ENCODE measurements at places on chromosomes 12 and 14.

GRCh38 chr12:7150841-7151240 is 20.7 kb downstream of the CLSTN3 start:
- no peak for DNase-seq

DNA sequence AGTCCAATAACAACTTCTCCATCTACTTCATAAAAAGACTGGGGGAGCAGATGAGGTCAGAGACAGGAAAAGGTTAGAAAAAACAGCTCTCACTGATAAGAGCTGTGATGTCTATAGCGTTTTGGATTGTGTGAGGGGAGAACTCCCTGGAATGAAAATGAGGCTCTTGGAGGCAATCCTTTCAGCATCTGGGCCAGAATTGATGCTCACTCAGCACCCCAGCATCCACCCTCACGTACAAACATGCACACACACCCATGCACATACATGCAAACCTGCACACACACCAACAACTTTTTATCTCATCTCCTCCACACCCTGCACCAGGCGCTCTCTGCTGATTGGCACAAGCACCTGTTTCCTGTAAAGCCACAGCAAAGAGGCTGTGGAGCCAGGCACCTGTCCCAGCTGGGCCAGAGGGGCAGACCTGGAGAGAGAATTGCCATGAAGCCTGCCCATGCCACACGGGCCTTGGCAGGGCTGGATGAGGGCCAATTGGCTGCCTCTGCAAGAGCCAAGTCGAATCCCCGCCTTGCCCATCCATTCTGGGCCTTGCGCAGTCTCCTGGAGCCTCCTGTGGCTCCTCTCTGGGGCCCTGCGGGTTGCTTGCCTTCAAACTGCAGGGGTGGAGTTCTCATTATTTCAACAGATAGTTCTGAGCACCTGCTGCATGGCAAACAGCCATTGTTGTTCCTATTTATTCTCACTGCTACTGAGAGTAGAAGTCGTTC is 53.1 kb downstream of the SYNE3 start:
- no peak for DNase-seq

- peak; percentile 22 for DNase-seq
These were observed 102.0 kb downstream of the EGLN3 start for GRCh38 chr14:33848706-33849454.

DNA sequence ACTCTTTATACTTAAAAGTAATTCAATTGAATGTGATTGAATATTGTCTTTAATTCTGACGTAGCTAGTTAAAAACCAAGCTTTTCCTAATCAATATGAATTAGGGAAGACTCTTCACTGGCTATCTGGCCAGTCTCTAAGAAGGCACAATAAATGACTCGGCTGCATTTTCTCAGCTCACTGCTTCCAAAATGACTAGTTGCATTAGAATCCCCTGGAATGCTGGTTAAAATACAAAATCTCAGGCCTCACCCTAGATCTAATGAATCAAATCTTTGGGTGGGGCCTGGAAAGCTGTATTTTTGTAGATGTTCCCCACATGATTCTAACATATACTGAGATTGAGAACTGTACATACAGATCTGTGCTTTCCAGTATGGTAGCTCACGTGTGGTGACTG is 242.1 kb downstream of the CHST11 start:
- DNase-seq, result peak; percentile 44

DNA sequence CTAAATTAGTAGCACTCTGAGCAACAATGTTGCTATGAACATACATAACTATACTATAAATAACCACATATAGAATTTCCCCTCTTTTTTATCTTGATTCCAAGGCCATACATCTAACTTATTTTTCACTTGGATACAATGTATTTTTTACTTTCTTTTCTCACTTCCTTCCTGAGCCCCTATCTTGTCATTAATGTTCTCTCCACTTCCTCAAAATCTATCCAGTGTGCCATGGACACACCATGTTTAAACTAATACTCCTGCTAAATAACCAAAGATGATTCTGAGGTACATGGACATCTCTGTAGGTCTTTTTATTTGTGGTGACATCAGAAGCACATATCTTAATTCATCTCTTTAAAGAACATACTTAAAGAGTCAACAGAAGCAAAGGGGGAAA is 251.2 kb downstream of the C12orf42 start:
- no peak for DNase-seq

DNA sequence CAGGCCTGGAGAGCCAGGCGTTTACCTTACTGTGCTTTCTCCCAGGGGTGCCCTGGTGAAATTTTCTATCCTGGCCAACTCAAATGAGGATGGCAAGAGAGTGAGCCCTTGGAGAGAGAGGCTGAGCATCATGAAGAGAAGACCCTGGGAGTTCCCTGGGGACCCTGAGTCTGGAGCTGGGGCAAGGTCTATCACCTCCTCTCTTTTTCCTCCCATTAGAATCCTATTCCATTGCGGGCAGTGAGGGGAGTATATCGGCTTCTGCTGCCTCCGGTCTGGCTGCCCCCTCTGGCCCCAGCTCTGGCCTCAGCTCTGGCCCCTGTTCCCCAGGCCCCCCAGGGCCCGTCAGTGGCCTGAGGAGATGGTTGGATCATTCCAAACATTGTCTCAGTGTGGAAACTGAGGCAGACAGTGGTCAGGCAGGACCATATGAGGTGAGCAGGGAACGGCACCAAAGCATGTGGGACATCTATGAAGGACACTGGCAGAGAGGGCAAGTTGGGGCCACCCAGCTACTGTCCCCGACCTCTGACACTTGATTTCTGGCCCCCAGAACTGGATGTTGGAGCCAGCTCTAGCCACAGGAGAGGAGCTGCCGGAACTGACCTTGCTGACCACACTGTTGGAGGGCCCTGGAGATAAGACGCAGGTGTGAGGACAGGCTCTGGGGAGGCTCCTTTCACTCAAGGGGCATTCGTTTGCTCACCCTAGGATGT is 1.6 kb downstream of the ARHGEF25 start:
- no peak for DNase-seq

- DNase-seq, result peak; percentile 2
These were observed 55.4 kb upstream of the RFX4 start for GRCh38 chr12:106527356-106527755.

DNA sequence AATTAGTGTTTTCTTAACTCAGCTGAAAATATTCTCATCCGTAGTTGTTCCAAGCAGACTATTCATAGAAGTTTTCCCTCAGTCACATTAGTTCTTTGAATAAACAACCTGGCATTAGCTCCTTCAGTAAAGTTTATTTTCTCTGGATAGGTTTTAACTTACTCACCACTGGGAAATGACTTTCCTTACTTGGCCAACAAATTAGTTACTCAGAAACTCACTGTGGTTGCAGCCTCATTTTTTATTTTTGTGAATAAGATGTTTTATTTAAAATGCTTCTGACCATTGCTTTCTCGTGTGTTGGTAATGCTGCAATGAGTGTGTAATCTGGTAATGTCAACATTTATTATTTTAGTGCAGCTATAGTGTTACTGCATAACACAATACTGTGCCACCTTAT is 74.9 kb downstream of the NOVA1 start:
- DNase-seq, result peak; percentile 74

GRCh38 chr14:86050072-86050683 is 520.2 kb downstream of the FLRT2 start:
- DNase-seq, result no peak

DNA sequence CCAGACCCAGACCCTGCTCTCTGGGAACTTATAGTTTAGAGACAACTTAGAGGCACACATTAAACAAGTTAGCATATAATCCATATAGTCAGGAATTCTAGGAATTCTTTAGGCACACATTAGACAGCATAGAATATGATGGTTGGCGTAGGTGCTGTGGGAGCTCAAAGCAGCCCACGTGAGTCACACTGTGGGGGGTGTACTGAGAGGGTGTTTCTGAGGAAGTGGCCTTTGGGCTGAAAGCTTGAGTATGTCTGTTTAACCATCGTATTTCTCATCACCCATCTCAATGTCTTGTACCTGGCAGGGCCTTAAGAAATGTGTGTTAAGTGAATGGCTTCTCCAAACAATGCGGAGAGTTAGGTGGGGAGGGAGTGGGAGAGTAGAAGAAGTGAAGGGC is 67.2 kb downstream of the TMEM30B start:
- peak; percentile 59 for DNase-seq

DNA sequence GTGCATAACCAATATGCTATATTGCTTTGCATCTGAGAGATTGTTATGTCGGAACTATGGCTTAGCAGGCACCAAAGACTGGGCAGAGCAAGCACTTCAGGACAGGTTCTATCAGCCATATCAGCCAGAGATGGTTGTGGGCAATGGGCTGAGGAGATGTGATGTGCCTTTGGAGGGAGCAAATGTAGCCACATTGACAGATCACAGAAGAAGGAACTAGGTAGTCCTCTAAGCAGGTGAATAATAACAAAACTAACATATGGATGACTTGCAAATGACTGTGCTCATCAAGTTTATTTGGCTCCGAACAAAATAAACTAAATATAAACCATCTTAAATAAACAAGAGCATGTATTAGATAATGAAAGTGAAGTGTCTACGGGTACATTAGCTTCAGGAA is 291.7 kb downstream of the RMST start:
- no peak for DNase-seq

DNA sequence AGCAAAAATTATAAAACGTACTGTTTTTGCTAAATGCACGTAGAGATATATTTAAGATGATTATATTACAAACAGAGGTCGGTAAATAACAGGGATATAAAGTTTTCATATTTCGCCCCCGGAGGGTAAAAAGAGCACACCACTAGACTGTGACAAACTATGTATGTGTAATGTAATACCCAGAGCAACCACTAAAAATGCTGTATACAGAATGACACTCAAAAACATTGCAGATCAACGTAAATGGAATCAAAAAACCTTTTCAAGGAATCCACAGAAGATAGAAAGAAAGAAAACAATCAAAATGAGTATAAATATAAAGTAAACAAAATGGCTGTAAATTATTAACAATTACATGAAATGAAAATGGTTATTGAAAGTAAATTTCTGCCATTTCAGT is 37.6 kb upstream of the PRB4 start:
- DNase-seq, result no peak

GRCh38 chr12:76471579-76471978 is 88.0 kb downstream of the OSBPL8 start:
- peak; percentile 14 for DNase-seq

DNA sequence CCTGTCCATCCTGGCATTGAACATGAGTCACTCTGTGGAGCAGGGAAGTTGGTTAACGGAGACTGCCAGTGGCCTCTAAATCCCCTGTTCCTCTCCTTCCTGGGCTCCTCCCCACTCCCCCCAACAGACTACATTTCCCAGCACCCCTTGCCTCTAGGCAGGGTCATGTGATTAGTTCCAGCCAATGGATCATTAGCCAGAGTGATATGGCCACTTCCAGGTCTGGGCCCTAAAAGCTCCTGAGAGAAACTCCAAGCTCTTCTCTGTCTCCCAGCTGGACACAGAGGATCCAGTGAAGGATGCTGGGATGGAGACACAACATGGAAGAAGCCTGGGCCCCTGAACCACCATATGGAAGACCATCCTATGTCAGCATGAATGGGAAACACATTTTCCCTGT is 54.4 kb upstream of the RFLNA start:
- no peak for DNase-seq

DNA sequence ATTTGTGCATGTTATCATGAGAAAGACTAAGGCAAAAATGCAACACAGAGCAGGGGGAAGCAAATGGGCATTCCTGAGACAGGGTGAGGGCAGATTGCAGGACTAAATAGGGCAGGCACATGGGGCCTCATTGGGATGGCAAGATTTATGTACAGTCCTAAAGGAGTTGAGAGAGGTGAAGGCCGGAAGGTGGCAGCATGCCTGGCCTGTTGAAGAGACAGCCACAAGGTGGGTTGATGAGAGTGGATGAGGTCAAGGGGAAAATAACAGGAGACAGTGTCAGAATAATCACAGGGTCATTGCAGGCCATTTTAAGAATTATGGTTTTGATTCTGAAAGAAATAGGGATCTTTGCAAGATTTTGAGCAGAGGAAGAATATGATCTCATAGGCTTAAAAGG is 21.0 kb downstream of the PAH start:
- DNase-seq, result no peak

GRCh38 chr12:18794000-18794399 is 56.1 kb downstream of the CAPZA3 start:
- no peak for DNase-seq

DNA sequence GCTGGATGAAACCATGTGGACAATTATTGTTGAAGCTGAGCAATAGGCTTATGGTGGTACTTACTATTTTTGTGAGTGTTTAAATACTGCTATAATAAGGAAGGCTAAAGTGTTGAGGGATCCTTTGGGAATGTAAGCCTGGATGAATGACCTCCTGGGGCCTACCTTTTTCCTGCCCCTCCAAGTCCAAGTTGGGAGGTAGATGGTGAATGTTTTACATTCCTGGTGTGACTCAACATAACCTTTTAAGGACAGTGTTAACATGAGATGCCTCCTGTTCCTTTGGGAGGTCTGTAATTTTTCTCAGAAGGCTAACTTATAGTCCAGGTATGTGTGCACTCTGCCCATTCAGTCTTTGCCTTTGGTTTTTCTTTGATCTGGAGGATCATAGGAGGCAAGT is 315.9 kb downstream of the NRXN3 start:
- no peak for DNase-seq

DNA sequence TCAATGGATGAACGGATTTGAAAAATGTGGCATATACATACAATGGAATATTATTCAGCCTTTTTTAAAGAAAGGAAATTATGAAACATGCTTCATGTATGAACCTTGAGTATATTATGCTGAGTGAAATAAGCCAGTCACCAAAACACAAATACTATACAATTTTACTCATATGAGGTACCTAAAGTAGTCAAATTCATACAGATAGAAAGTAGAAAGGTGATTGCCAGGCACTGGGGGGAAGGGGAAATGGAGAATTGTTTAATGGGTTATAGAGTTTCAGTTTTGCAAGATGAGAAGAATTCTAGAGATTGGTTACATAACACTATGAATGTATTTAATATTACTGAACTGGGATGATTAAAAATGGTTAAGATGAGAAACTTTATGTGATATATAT is 171.4 kb downstream of the TMTC3 start:
- no peak for DNase-seq

DNA sequence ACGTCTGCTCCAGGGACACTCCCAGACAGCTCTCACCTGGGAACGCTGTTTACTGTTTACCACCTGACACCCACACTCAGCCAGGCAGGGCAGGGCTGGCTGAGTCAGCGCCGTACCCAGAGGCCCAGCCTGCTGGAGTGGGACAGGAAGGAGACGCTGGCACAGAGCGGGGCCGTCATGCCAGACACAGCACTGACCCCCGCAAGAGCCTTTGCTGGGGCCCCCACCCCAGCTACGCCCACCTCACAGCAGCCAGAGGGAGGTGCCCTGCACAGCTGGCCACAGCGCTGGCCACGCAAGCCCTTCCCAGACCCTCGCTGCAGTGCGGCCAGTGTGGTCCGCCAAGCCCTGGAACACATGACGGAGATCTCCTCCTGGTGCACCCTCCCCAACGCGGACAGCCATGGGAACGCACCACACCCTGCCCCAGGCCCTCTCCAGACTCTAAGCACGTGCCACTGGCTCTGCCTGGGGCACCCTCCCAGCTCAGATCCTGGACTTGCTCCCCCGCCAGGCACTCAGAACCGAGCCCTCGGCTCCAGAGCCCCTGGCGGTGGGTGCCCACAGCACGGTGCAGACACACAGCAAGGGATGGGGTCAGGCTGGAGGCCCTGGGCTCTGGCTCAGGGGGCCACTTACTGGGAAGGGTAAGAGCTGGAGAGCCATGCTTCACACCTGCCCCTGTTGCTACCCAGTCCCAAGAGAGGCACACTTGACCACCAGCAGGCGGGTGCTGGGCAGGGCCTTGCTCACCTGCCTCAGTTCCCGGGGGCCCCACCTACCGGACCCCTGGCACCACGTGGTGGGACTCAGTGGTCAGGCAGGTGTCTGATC is 5.7 kb downstream of the AHNAK2 start:
- no peak for DNase-seq

GRCh38 chr12:5582018-5582417 is 150.1 kb downstream of the NTF3 start:
- DNase-seq, result no peak

Data from fibroblast of skin of abdomen (primary cell).